ENCODE measurements at places on chromosomes 16 and 17.

DNA sequence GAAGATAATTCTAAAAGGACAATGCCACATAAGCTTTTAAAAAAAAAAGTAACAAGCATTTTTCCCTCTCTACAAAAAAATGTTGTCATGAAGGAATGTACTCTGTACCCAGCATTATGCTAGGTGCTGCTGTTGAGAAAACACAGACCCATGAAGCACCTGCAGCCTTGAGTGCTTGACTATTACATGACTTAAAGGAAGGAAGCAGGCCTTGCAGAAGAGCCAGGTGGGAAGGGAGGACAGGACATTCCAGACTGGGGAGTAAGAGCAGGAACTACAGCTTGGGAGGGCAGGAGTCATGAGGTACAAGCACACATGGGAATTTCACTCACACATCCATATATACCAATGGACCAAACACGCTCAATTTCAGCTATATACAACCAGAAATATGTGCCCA, 3.8 kb downstream of the MYO1D start:
- no peak for DNase-seq

DNA sequence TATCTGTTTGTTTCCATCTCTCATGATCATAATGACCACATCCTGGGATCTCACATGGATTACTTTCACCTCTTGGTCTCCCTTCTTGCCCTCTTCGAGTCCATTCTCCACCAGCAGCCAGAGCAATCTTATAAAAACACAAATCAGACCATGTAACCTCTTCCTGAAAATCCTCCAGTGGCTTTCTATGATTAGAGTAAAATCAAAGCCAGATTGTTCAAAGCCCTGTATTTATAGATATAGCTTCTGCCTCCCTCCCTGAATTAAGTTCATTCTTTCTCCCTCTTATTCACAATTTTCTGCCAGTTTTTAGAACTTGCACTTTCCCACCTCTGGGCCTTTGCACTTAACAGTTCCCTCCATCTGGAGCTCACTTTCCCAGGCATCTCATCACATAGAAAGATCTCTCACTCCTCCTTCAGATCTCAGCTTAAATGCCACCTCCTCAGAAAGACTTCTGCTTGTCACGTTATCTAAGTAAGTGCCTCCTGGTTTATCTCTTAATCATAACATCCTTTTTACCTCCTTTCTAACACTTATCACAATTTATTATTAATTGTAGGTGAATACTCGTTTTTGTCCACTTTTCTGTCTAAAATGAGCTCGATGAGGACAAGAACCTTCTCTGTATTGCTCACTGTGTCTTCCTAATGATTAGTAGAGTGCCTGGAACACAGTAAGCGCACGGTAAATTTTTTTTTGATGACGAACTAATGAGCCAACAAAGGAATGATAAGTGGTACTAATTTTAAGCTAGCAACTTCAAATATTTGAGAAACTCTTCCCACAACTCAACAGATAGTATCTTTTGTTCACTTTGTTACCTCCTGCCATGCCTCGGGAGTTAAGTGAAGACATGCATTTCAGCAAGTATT, 80.5 kb downstream of the CYB561 start:
- no peak for DNase-seq

- no peak for DNase-seq
Measured at GRCh38 chr16:53511403-53512280, 8.6 kb upstream of the AKTIP start.

GRCh38 chr16:10741844-10742243, 1.8 kb upstream of the NUBP1 start:
- DNase-seq: no peak

GRCh38 chr17:69898601-69899000, 176.4 kb upstream of the KCNJ16 start:
- no peak for DNase-seq

- DNase-seq: no peak
Measured at GRCh38 chr17:50691550-50692447, 15.9 kb downstream of the ANKRD40 start.

GRCh38 chr16:58885528-58886170, 151.5 kb upstream of the GOT2 start:
- DNase-seq: no peak

GRCh38 chr16:54627616-54628015, 303.0 kb upstream of the IRX5 start:
- DNase-seq: no peak

Measured in stimulated activated CD4-positive, alpha-beta T cell treated with anti-CD3 and anti-CD28 coated beads, Interleukin-1b, Interleukin-23, amount 100 ng/mL, for 1 hour (primary cell).